ENCODE measurements at places on chromosomes 16 and 17.

GRCh38 chr16:1929105-1929504 is 10.9 kb upstream of the HS3ST6 start:
- DNase-seq, result no peak

GRCh38 chr17:69236464-69236863 is 7.8 kb upstream of the ABCA10 start:
- no peak for DNase-seq

DNA sequence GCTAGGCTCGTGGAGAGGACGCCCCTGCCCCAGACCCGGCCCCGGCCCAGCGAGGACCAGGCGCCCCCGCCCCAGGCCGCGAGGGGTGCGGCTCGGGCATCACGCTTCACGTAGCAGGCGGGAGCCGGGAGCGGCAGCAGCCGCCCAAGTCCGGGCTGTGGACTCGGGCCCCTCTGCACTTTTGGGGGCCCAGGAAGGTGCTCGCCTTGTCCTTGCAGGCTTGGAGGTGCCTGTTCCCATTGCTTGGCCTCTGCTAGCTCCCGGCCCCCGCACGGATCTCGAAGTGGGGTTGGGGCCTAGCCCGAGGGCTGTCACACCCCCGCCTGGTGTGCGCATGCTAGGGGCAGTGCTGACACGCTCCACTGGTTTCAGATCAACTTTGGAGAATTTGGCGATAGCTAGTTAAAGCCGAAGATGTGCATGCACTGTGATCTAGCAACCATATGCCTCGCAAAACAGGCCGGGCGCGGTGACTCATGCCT is 55.7 kb downstream of the WSB1 start:
- DNase-seq, result no peak

DNA sequence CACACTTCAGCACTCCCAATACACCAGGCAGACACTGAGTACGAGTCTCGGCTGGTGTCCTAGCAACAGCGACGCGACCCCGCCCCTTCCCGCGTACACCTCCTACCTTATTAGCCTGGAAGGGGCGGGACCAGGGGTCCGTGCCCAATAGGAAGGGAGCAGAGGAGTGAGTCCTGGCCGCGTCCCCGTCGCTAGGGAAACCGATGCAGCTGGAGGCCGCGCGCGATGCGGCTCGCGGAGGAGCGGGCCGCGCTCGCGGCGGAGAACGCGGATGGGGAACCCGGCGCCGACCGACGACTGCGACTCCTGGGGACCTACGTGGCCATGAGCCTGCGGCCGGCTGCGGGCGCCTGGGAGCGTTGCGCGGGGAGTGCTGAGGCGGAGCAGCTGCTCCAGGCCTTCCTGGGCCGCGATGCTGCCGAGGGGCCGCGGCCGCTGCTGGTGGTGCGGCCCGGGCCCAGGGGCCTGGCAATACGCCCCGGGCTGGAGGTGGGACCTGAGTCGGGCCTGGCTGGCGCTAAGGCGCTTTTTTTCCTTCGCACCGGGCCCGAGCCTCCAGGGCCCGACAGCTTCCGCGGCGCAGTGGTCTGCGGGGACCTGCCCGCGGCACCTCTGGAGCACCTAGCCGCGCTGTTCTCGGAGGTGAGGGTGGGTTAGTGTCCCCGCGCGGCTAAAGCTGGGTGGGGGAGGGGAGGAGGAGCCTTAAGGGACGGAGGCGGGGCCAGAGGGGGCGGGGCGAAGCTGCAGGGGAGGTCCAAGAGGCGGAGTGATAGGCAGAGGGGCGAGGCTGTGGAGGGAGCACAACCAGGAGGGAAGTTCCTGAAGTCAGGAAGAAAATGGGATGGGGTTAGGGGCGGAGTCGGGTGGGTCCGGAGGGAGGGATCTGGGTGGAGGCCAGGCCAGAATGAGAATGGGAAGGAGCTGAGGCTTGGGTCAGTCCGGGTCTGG is at the start of gene DNAH9:
DNAH9 (plus strand) TSS at position 197 of the 948 bp plus-strand sequence; CDS start at position 226, 29 bp downstream.
- peak; percentile 85 for DNase-seq

DNA sequence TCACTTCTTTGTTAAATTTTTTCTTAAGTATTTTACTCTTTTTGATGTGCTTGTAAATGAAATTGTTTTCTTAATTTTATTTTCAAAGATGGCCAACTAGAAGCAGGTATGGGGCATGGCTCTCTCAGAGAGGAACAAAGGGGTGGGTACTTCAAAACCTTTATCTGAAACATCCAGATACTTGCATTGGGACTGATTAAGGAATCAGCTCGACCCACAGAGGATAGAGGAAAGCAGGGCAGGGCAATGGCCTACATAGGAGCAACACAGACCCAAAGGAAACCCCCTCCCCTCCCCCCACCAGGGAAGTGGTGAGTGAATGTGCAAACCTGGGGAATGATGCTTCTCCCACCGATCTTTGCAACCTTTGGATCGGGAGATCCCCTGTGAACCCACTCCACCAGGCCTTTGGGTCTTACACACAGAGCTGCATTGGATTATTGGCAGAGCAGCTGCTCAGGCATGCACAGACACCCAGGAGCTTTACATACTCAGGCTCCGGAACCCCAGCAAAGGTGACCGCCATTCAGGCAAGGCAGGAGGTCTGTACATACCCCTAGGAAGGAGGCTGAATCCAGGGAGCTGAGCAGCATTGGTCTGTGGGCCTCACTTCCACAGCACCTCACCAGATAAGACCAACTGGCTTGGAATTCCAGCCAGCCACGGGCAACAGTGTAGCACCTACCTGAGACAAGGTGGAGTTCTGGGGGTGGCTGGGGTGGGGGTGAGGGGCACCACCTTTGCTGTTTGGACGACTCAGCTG is 3.0 kb upstream of the CCR7 start:
- DNase-seq, result no peak

- peak; percentile 68 for DNase-seq
Measured at GRCh38 chr16:51152691-51153576, 1.9 kb upstream of the SALL1 start.

GRCh38 chr16:77231047-77231446 is 31.8 kb downstream of the SYCE1L start:
- no peak for DNase-seq

DNA sequence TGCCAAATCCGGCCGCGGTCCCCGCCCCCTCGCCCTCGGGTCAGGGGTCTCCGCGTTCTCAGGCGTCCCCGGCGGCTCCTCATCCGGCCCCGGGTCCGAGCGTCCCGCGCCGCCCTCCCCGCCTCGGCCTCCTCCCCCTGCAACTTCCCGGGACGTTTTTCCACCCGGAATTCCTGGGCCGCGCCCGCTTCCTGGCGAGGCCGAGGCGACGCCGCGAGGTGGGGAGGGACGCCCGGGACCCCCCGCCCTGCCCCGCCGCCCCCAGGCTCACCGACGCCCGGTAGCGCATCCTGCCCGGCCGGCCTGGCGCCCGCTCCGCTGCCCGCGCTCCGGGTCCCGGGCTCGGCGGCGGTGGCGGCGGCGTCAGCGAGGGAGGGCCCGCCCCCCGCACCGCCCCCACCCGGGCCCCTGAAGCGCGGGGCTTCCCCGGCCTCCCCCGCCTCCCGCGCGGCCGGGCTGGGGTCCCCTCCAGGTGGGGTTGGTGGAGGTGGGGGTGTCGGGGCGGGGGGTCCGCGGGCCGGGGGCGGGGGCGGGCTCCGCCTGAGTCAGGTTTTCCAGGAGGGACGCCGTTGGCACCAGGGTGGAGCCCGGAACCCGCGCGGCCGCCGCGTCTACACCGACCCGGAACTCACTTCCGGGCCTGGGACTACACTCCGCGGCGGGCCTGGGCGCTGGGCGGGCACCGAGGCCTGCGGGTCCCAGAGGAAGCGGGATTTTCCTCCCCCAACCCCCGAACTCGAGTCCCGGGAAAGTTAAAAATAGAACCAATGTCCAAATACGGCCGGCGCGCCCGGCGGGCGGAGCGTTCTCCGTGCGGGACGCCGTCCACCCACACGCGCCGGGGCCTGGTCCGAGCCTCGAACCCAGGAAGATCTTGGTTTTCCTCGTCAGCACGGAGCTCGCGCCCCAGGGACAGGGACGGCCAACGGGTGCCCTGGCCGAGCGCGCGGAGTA is 6.8 kb downstream of the MYO1C start:
- no peak for DNase-seq

- no peak for DNase-seq
Measured at GRCh38 chr17:7814969-7815368, 19.0 kb upstream of the KDM6B start.

DNA sequence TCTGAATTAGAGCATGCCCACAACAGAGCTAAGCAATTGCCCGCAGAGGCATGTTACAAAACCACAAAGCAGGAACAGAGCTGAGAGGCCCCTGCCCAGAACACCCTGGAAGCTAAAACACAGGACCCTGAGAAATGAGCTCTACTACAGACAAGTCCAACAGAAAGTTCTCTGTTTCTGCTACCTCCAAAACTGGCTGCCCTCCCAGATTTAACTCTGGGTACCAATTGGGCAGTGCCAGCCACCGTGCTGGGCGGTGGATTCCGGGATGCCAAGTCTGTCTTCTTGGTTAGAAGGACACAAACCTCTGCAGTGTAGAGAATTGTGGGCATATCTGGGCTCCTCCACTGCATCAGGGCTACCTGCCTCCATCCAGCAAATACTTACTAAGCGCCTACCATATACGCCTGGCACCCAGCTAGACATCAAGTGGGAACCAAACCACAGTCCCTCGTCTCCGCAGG is 1.0 kb downstream of the CMTM4 start:
- DNase-seq, result peak; percentile 48

DNA sequence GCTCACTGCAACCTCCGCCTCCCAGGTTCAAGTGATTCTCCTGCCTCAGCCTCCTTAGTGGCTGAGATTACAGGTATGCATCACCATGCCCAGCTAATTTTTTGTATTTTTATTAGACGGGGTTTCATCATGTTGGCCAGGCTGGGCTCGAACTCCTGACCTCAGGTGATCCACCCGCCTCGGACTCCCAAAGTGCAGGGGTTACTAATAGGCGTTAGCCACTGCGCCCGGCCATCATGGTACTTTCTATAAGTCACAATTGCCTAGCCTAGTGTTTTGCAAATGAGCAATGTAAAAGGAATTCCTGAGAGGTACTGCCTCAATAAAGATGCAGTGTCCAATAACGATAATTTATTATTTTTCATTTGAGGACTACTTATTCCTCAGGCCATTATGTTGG is 13.9 kb upstream of the PSMC3IP start:
- DNase-seq, result no peak

- no peak for DNase-seq
Measured at GRCh38 chr16:76897816-76898215, 293.2 kb upstream of the MON1B start.

GRCh38 chr16:86319585-86320236 is 190.6 kb upstream of the FOXF1 start:
- DNase-seq, result no peak

DNA sequence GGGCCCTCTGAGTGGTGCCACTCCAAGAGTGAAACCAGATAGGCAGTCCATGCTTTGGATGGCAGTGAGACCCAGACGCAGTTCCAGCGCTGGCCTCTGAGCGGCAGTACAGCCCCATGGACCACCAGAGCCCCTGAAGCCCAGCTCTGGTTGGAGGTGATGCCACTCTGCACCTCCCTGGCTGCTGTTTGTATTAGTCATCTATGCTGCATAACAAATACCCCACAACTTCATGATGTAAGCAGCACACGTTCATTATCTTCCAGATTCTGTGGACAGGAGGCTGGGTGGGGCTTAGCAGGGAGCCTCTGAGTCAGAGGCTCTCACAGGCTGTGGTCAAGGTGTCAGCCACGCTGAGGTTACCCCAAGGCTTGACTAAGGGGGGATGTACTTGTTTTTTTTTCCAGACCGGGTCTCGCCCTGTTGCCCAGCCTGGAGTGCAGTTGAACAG is 5.1 kb upstream of the NME4 start:
- DNase-seq, result peak; percentile 42

DNA sequence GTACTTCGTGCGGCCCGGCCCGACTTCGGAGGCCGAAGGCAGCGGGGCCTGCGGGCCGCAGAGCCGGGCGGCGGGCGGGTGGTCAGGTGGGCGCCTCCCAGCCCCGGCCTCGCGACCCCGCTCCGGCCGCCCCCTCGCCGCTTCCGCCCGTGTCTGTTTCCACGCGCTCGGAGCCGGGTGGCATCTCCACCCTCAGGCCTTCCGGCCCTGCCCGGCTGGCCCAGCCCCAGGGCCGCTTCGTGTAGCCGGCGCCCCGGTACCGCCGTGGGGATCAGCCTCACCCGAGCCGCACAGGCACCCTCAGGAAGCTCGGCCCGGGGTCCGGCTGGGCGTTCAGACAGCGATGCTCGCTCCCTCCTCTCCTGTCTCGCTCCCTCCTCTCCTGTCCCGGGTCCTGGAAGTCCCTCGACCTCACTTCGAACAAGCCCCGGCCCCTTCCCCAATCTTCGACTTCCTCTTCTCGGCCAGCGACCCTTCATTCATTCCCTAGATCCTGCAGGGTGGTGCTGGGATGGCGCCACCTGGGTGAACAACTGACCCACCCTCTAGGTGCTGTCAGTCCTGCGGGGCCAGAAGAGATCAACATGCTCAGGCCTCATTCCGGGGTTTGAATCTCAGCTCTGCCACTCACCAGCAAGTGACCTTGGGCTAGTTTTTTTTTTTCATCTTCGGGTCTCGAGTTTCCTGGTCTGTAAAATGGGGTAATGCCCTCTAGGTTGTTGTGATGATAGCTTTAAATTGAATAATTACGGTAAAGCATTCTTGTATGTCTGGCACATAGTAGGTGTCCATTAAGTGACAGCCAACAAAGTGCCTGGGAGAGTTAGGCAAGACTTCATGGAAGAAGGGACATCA is 610 bp downstream of the VPS4A start:
- no peak for DNase-seq

DNA sequence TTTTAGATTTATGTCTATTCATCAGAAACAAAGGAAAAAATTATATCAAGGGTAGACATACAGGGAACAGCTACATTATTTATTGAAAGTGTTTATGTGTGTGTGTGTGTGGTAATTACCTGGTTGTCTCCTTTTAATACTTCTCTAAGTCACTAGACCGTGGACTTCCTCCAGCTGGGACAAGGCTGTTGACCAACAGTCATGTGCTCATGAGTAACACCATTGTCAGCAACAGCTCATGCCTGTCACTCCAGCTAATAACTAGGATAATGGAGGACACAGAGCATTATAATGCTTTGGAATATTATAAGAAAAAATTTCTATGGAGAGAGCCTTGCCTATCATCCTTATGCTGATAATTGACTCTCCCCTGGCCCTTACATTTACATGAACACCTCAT is 125.3 kb upstream of the SALL1 start:
- no peak for DNase-seq

Data from hypothalamus (tissue), 51 donors.